ENCODE measurements at places on chromosomes 6 and 20. TPM values are rescaled to one million over a fixed set of nuclear protein-coding genes. Genes with fewer than 3 reads are reported as not detected.

Gene EPPIN
- not detected for polyA plus RNA-seq

Gene SMOC2
- polyA plus RNA-seq: 15.9 TPM

Gene RAET1E
- polyA plus RNA-seq: 0.61 TPM

Gene SLC24A3
- polyA plus RNA-seq: 9.9 TPM

Gene STMN3
- 23.1 TPM for polyA plus RNA-seq

Gene STX11
- 2.6 TPM for polyA plus RNA-seq

Gene CRYBG1
- 26.5 TPM for polyA plus RNA-seq

DNA sequence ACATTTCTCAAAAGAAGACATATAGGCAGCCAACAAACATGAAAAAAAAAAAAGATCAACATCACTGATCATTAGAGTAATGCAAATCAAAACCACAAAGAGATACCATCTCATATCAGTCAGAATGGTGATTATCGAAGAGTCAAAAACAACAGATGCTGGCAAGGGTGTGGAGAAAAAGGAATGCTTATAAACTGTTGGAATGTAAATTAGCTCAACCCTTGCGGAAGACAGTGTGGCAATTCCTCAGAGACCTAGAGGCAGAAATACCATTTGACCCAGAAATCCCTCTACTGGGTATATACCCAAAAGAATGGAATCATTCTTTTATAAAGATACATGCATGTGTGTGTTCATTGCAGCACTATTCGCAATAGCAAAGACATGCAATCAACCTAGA, 303.8 kb upstream of the THEMIS start:
- no peak for DNase-seq
- no peaks in the 10 kb centered on the region for H3K27me3 ChIP-seq
- H3K4me1 ChIP-seq: no peaks in the 10 kb centered on the region
- H3K27ac ChIP-seq: no peak overlapping the region

DNA sequence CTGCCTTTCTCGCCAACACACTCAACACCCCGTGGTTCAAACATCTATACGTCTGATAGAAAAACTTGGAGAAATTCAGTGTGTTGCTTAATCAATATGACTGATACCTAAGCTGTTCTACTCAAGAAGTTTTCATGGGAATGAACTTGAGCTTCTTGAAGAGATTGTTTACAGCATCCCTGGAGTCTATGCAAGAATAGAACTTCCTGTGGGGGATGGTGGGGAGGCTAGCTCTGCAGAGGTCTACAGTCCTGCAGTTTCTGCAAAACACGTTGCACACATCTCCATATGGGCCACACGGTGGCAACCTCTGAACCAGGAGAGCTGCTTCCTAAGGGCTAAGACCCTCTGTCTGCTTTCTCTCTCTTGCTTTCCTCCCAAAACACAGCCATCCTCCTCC, 32.7 kb upstream of the FANCE start:
- H3K27me3 ChIP-seq: no peaks in the 10 kb centered on the region
- peak overlapping the region; percentile 57 for H3K27ac ChIP-seq
- H3K4me1 ChIP-seq: peaks cover 21% of the 10 kb centered on the region

- H3K4me3 ChIP-seq: no peak overlapping the region
- H3K27ac ChIP-seq: no peak overlapping the region
- no peaks in the 10 kb centered on the region for H3K27me3 ChIP-seq
- peaks cover 4% of the 10 kb centered on the region for H3K4me1 ChIP-seq
Measured at GRCh38 chr20:41131594-41132387, 5.6 kb upstream of the PLCG1 start.

DNA sequence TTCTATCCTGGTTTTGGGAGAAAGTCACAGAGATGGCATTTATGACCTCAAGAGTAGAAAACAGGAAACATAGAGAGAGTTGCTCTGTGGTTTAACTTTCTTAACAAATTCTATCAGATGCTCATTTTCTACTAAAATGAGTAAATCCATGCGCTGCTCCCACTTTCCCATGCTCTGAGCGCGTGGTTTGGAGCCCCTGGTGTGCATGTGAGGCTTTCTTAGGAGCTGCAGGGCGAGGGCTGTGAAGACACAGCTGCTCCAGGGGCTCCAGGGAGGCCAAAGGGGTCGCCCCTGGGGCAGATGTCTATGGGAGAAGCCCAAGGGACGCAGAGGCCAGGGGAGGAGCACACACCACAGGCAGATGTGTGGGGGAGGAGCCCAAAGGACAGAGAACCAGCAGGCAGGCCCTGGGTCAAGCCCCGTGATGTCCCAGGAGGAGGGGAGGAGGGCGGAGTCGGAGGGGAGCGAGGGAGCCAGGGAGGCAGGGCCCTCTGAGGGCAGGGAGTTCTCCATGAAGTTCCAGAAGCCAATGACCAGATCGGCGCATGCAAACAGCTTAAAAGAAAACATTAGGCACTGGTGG, 122.9 kb downstream of the IRF4 start:
- H3K36me3 ChIP-seq: peaks cover 11% of the 10 kb centered on the region
- H3K27me3 ChIP-seq: no peaks in the 10 kb centered on the region
- H3K4me3 ChIP-seq: no peak overlapping the region
- no peak for DNase-seq

- no peak overlapping the region for H3K4me3 ChIP-seq
- H3K27me3 ChIP-seq: no peaks in the 10 kb centered on the region
- H3K27ac ChIP-seq: no peak overlapping the region
Measured at GRCh38 chr6:168132531-168133167, 53.6 kb upstream of the FRMD1 start.

- no peak for DNase-seq
- no peak overlapping the region for H3K27ac ChIP-seq
- peak overlapping the region; percentile 60 for H3K4me3 ChIP-seq
- H3K36me3 ChIP-seq: no peaks in the 10 kb centered on the region
Measured at GRCh38 chr6:68637071-68637470, 2.0 kb downstream of the ADGRB3 start.

GRCh38 chr6:57147401-57147800, 24.7 kb upstream of the BAG2 start:
- no peak overlapping the region for H3K4me3 ChIP-seq
- H3K27ac ChIP-seq: no peak overlapping the region
- peaks cover 22% of the 10 kb centered on the region for H3K36me3 ChIP-seq
- no peak for DNase-seq
- no peaks in the 10 kb centered on the region for H3K27me3 ChIP-seq

DNA sequence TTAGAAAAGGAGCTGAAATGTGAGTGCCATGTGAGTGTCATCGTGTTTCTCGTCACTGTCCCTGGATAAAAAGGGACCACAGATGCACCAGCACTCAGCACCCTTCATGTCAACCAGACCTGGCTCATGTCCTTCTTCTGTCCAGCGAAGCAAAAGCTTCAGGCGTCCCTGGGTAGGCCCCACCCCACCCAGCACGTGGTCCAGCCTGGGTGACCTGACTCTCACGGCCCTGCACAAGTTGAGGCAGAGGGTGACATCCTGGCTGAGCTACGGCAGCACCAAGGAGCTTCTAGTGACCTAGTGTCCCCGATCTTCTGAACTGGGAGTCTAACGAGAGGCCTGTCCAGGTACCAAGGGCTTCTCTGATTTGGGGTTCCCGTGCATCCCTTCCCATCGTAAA, 37.8 kb downstream of the PSMG4 start:
- peaks cover 40% of the 10 kb centered on the region for H3K36me3 ChIP-seq
- H3K4me3 ChIP-seq: no peak overlapping the region
- no peak for DNase-seq
- no peaks in the 10 kb centered on the region for H3K27me3 ChIP-seq
- no peak overlapping the region for H3K27ac ChIP-seq
- peaks cover 5% of the 10 kb centered on the region for H3K4me1 ChIP-seq

DNA sequence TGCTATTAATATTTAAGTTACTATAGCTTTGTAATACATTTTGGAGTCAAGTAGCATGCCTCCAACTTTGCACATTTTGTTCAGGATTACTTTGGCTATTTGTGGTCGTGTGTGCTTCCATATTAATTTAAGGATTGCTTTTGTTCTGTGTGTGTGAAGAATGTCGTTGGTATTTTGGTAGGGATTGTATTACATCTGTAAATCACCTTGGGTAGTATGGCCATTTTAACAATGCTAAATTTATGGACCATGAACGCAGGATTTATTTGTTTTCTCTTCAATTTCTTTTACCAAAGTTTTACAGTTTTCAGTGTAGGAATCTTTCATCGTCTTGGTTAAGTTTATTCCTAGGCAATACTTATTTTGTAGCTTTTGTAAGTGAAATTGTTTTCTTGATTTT, 758.0 kb downstream of the FRK start:
- no peak overlapping the region for H3K27ac ChIP-seq
- H3K4me3 ChIP-seq: no peak overlapping the region
- no peak for DNase-seq
- no peaks in the 10 kb centered on the region for H3K4me1 ChIP-seq
- H3K27me3 ChIP-seq: no peaks in the 10 kb centered on the region

DNA sequence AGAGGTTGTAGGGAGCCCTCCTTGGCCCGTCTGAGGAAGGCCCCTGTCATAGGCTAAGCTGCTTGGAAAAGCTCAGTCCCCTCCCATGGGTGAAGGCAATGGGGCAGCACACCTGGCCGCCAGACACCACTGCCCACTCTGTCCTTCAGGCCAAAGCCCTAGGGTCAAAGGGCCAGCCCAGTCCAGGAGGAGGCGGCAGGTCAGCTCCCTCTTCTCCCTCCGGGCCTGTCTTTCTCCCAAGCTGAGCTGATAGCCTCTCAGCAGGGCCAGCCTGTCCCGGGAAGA, 5.1 kb upstream of the CLPSL2 start:
- H3K27me3 ChIP-seq: peaks cover 8% of the 10 kb centered on the region
- no peaks in the 10 kb centered on the region for H3K36me3 ChIP-seq
- no peak for DNase-seq
- no peak overlapping the region for H3K4me3 ChIP-seq
- H3K4me1 ChIP-seq: no peaks in the 10 kb centered on the region

- H3K4me1 ChIP-seq: no peaks in the 10 kb centered on the region
- H3K36me3 ChIP-seq: no peaks in the 10 kb centered on the region
Measured at GRCh38 chr20:11810311-11811083, 107.2 kb upstream of the BTBD3 start.

- H3K4me3 ChIP-seq: no peak overlapping the region
- no peaks in the 10 kb centered on the region for H3K27me3 ChIP-seq
- no peak overlapping the region for H3K27ac ChIP-seq
- H3K4me1 ChIP-seq: no peaks in the 10 kb centered on the region
- H3K36me3 ChIP-seq: no peaks in the 10 kb centered on the region
- no peak for DNase-seq
Measured at GRCh38 chr6:112800916-112801315, 453.8 kb downstream of the RFPL4B start.

GRCh38 chr20:55449091-55449490, 556.2 kb downstream of the CBLN4 start:
- H3K4me3 ChIP-seq: no peak overlapping the region
- no peaks in the 10 kb centered on the region for H3K4me1 ChIP-seq
- H3K36me3 ChIP-seq: no peaks in the 10 kb centered on the region
- no peak overlapping the region for H3K27ac ChIP-seq
- no peaks in the 10 kb centered on the region for H3K27me3 ChIP-seq
- no peak for DNase-seq

GRCh38 chr6:170292407-170293158, 1.7 kb upstream of the DLL1 start:
- peaks cover 9% of the 10 kb centered on the region for H3K36me3 ChIP-seq
- no peak overlapping the region for H3K27ac ChIP-seq
- peak; percentile 46 for DNase-seq

DNA sequence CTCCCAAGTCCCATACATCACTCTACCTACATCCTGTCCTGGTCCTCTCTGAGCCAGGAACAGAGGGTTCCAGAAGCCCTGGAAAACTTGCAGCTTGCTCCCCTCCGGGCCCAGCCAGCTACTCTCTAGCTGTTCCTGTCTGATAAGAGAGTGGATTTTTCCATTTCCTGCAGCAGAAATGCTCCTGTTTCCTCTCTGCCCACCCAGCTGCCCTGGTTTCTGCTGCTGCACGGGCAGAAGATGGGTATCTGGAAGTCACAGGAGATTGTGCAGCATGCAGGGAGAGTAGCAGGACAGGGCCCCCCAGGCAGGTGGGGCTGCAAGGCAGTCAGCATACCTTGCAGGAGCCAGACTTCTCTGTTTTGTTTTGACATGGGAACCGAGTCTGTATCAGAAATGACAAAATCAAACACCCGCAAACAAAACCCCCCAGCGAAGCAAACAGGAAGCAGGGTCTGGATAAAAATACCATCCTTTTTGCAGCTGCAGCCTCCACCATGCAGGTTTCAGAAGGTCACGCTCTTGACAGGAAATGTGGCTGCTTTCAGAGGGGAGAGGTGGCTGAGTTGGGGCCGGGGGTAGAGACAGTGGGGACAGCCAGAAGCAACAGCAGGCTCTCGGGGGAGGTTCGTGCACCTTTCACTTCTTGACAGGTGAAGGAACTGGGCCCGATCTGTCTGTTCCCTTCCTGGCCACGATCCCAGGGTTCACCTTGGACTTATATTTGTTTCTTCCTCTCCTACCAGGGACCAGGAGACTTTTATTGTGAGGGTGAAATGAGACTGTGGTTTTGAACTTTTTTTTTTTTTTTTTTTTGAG, 50.8 kb upstream of the FAM83D start:
- no peak overlapping the region for H3K27ac ChIP-seq
- no peaks in the 10 kb centered on the region for H3K4me1 ChIP-seq
- H3K27me3 ChIP-seq: peaks cover 13% of the 10 kb centered on the region

GRCh38 chr20:24968278-24968800, 19.3 kb downstream of the CST7 start:
- peaks cover 79% of the 10 kb centered on the region for H3K36me3 ChIP-seq
- no peaks in the 10 kb centered on the region for H3K27me3 ChIP-seq
- H3K27ac ChIP-seq: no peak overlapping the region
- no peak for DNase-seq
- H3K4me3 ChIP-seq: no peak overlapping the region
